ENCODE measurements at places on chromosomes 3 and 15.

DNA sequence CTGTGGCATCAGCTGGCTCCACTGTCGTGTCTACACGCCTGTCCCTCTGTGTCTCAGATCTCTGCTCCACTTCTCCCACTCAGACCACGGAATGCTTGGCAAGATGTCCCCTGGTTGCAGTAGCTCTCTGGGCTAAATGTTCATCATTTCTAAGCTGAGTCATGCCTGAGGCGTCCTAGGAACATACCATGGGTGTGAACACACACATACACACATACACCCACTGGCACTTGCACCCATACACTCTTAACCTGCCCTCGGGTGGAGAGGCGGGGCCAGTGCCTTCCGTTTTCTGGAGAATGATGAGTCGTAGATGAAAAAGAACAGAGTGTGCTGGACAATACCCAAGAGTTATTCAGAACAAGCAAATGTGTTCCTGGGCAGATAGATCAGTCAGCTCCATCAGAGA, 72.4 kb downstream of the SENP2 start:
- DNase-seq: no peak

DNA sequence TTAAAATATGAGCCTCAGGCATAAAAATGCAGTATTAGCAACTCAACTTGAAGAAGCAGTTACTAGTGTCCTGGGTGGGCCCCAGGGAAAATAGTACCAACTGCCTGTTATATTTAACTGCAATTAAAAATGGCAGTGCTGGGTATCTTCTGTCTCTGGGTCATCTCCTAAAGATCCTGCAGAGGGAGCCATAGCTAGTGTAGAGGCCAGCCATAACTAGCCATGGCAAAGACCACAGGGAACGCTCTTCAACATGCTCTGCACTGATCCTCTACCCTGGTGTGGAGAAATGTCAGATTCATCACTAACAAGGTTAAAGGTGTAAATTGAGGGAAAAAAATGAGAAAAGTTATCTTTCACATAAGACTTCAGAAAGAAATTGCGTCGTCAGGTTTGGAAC, 181.3 kb downstream of the SNRPN start:
- no peak for DNase-seq

DNA sequence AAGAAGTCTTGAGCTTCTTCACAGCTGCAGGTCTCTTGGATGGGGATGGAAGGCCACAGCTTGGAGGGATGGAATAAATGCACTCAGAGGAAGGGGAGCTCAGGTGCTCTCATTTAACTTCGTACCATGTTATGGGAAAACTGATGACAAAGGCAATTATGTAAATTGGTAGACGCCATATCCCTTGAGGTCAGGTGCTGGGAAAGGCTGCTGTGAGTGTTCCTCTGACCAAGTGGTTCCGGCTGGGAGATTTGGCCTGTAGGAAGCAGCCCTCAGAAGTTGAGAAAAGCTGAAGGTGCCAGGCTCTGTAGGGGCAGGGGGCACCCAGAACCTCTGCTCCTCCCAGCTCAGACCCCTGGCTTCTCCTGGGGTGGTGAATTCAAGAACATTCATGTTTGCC, 47.1 kb downstream of the FAH start:
- DNase-seq: no peak

- DNase-seq: no peak
Measured at GRCh38 chr15:71542836-71543235, 267.5 kb upstream of the NR2E3 start.

GRCh38 chr3:36482256-36482655, 102.0 kb downstream of the STAC start:
- DNase-seq: no peak

DNA sequence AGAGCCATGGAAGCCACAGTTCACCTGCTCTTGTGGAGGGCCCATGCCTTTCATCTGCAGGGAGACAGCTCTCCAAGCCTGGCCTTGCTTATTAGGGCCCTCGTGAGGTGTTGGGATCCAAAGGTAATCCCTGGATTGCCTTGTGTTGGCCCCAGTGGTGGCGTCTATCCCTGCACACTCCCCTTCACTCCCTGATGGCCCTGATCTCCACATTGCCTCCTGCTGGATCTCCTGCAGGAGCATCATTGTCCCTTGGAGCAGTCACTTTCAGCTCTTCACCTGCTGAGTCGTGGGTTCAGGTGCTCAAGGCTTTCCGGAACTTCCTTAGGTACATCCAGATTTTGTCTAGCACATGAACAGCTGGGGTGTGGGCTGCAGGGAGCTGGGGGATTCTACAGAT, 7.0 kb downstream of the PPCDC start:
- DNase-seq: no peak

DNA sequence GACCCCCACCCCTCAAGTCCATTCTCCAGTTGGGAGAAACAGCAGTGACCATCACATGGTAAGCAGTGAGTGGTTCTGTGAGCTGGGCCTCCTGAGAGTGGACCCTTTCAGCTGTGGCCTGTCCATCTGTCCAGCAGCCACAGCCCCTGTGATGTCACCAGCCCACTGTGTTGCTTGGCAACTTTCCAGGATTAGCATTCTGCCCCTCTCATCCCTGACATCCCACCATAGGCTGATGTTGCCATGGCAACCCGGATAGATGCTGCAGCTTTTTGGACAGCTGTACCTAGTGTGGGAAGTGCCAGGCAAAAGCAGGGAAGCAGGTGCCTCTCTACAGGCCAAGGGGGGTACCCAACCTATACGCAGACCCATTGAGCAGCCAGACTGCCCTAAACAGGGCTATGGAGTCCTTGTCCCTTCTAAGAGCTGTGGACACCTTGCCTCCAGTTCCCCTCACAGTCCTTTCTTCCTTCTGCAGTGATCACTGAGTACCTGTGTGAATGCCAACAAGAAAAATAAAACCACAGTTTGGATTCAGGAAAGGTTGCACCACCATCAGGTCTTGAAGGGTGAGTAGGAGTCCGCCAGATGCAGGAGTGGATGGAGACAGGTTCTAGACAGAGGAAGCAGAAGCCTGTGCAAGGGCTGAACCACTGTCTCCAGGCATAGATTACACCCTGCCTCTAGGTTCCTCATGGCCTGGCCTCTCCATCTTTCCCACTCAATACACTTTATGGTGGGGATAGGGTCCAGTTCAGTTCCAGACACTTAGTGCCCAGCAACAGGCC, at the start of gene DNAH1:
Gene DNAH1, plus strand, starts transcription at position 343 of the 788 bp plus-strand sequence. CDS start 6,124 bp downstream, outside the sequence.
- DNase-seq: no peak

- no peak for DNase-seq
Measured at GRCh38 chr15:58517252-58517681, 85.5 kb downstream of the LIPC start.

- no peak for DNase-seq
Measured at GRCh38 chr3:37202035-37202434, 27.7 kb upstream of the LRRFIP2 start.

- no peak for DNase-seq
Measured at GRCh38 chr3:32950516-32950915, 928 bp upstream of the CCR4 start.

- no peak for DNase-seq
Measured at GRCh38 chr3:153752405-153753027, 368.7 kb upstream of the ARHGEF26 start.

- peak; percentile 29 for DNase-seq
Measured at GRCh38 chr3:127697551-127698240, 24.9 kb downstream of the ABTB1 start.

DNA sequence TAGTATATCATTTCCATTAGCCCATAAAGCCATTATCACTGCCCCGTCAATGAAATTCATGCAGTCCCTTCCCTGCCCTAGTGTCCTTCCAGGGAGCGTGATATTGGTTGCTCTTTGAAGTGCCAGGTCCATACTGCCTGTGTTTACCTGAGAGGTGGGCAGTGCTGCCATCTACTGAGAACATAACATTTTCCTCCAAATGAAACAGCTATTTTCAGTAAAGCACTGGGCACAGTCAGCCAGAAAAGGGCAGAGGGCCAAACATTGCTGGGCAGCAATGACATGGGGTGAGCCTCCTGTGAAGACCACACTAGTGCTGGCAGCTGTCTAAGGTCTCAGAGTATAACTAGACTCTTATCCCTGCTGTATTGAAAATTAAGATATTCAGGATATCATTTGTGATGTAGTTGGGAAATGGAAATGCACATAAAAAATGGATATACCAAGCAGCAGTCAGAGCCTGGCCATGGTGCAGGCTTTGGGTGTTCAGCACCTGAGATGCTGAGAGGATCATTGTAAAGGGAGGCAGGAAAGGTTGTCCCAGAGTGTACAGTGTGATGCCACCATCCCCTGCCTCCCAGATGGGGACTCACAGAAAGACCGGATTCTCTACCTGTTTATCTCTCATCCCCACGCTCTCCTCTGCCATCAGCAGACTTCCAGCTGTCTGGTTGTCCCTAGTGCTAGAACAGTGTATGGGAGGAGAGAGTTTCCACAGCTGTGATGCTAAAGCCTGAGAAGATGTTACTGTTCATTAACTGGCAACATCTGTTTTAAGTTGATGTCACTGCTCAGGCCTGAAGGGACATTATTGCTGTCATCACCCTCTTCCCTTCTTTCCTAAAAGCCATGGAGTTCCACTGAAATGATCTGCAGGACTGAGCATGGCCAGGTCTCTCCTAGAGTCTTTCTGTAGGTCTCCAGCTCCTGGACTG, 108.8 kb downstream of the ARNT2 start:
- no peak for DNase-seq

DNA sequence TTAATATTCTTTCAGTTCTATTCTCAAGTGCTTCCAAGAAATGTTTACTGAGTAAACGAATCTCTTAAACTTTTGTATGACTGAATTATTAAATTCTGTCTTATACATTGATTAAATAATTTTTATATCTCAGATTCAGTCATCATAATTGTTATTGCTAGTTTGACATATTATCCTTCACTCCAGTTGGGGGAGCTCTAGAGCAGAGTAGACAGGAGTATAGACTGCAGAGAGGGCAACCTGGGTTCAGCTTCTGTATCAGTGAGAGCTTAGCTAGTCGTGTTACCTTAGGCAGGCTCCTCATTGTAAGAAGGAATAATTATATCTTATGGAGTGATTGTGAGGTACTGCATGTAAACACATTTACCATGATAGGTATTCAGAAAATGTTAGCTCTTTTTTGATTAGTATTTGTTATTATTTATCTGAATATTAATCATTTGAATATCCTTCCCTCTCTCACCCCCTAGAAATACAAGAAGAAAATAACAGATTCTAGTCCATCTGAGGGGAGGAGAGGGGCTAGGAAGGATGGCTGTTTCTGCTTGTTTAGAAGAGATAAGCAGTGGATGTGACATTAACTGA, 31.0 kb upstream of the ZCWPW2 start:
- DNase-seq: no peak

- no peak for DNase-seq
Measured at GRCh38 chr3:183937601-183938286, 53.1 kb upstream of the PARL start.

DNA sequence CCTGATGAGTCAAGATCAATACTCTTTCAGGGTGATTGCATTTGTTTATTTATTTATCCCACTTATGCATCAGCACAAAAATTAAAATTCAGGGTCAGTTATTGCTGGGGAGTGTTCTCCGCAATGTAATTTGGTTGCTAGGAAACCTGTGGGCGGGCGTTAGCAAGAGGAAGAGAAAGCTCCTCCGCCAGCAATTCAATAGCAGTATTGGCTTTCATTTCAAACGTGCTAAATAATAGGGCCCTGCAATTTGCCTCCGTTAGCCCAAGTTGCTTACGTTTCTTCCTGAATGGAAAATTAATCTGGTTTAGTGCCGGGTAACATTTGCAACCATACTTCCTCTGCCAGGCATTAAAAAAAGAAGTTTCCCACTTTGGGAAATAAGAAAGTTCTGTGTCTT, 35.5 kb upstream of the PLCL2 start:
- DNase-seq: peak; percentile 47

GRCh38 chr3:134905647-134905935, 110.5 kb downstream of the EPHB1 start:
- DNase-seq: no peak

DNA sequence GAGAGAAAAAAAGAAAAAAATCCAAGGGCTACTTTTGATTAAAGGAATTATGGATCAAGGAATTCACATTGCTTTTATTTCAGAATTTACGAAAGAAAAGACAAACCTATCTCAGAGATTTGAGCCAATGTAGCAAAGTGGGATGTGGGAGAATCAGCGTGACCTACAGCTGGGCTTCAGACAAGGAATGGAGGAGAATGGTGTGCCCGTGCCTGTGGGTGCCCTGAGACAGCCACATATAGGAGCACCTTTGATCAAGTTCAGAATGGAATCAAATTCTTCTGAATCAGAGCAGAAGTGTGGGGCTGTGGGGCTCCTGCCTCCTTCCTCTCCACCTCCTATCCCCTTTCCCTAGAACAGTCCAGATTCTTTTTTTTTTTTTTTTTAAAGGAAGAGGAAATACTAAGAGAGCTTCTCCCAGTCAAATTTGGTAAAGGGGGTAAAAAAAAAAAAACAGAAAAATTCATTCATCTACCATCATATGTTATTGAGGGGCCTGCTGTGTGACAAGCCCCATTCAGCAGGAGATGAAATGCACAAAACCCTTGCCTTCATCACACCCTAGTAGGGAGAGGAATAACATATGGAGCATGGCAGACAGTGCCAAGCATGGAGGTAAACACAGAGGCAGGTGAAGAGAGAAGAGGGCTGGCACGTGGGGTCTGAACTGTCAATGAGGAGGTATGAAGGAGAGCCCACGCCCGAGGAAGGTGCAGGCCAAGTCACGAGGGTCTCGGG, 25.0 kb upstream of the MUSTN1 start:
- DNase-seq: no peak

DNA sequence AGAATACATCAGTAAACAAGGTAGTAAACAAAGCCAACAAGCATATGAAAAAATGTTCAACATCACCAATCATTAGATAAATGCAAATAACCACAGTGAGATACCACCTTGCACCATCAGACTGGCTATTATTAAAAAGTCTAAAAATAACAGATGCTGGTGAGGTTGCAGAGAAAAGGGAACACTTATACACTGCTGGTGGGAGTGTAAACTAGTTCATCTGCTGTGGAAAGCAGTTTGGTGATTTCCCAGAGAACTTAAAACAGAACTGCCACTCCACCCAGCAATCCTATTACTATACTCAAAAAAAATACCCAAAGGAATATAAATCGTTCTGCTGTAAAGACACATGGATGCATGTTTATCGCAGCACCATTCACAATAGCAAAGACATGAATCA, 30.3 kb upstream of the ZBTB38 start:
- DNase-seq: no peak

DNA sequence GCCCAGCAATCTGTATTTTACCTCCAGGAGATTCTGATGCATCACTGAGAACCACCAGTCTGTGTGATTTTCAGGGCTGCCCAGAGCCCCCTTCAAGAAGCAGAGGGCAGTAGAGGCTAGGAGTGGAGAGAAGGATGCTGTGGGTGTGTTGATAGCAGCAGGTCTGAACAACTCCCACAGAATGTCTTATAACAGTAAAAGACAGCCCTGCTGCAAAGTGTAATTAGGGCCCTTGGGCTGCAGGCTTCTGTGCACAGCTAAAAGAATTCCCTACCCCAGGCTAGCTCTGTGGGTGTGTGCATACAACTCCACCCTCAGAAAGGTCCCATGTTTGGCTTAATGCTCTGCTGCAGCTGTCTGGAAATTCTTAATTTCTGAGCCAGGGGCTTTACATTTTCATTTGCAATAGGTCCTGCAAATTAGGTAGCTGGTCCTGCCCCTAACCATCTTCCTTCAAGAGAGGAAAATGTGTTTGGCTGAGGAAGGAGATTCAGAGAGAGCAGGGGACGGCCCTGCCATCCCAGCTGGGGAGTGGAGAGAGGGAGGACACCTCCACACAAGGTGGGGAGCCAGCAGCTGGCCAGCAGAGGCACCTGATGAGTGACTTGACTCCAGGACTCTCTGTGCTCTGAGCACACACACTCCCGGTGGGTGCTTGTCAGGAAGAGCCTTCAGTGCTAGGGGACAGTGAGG, 43.2 kb upstream of the RAB6B start:
- no peak for DNase-seq
